B cell (primary cell): ENCODE measurements at places on chromosomes 12 and 14. TPM values are rescaled to one million over a fixed set of nuclear protein-coding genes. Genes with fewer than 3 reads are reported as not detected.

The OR9K2 gene
- not detected in 2 replicates for total RNA-seq

The RHNO1 gene
- total RNA-seq, result 13.5 and 15.0 TPM in 2 replicates

The POTEG gene
- total RNA-seq, result not detected in 2 replicates

The NUBPL gene
- total RNA-seq, result 14.2 and 15.5 TPM in 2 replicates

DNA sequence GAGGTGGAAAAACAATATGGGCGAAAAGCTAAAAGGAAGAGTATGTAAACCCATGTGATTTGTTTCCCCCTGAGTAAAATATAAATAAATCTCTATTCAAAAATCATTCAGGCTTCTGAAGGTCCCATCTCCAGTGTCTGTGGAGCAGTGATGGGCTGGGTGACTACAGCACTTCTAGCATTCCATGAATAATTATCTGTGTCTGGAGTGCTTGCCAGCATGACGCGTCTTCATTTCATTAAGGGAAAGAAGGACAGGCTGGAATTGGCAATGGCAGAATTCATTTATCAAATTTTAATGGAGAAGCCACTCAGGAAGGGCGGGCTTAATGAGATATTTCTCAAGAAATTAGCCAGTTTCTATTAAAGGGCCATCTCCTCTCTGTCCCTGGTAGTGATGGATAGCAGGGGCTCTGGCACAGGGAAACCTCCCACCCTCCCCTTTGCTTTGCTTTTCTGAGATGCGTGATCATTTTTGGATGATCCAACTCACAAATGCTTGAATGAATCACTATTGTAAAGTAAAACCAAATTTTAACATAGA lies 916.3 kb upstream of the SEL1L start:
- no peak overlapping the region for H3K4me3 ChIP-seq
- no peak overlapping the region for H3K27ac ChIP-seq
- H3K36me3 ChIP-seq, result no peaks in the 10 kb centered on the region
- H3K4me1 ChIP-seq, result no peaks in the 10 kb centered on the region

DNA sequence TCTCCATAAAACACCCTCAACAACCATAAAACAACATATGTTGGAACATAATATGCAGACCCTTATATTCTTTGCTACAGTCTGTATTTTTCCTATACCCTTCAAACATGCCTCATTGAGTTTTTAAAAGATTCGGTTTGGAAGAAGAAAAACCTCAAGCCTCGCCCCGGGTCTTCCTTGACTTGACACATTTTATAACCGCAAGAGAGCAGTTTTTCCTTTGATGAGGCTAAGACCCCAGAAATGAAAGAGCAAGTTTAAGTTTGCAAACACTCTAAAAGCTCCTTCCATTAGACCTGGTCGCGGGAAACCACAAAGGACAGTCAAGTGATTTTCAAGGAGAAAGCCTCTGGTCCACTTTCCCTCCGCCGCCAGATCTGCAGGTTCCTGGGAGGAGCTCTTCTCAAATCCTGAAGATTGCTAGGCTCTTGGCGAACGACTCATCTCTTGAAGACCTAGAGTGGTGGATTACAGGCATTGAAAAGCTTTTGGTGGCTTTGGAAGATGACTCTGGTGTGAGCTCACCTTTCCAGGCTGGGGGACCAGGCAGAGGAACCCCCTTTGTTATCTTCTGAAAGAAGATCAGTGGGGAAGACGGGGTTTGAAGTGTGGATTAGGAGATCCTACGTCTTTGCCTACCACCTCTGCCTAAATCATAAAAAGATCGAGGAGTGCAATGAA lies at the start of gene ASCL4:
ASCL4 (plus strand) TSS at position 356 of the 681 bp plus-strand sequence. CDS start 515 bp downstream, outside the sequence.
- no peak within 1 kb of the TSS for H3K4me3 ChIP-seq
- H3K27me3 ChIP-seq, result peaks cover 35% of the 10 kb centered on the region
- DNase-seq, result no peak
- H3K36me3 ChIP-seq, result no peaks in the 10 kb centered on the region

- H3K27me3 ChIP-seq, result no peaks in the 10 kb centered on the region
- DNase-seq, result no peak
- no peak overlapping the region for H3K27ac ChIP-seq
- H3K4me3 ChIP-seq, result no peak overlapping the region
- no peaks in the 10 kb centered on the region for H3K36me3 ChIP-seq
Measured at GRCh38 chr12:72511906-72512305, 239.7 kb downstream of the TRHDE start.

- H3K27me3 ChIP-seq, result no peaks in the 10 kb centered on the region
- peaks cover 8% of the 10 kb centered on the region for H3K36me3 ChIP-seq
- H3K4me1 ChIP-seq, result no peaks in the 10 kb centered on the region
- H3K27ac ChIP-seq, result no peak overlapping the region
- H3K4me3 ChIP-seq, result no peak overlapping the region
- DNase-seq, result no peak
Measured at GRCh38 chr12:50615145-50615906, 110.5 kb downstream of the DIP2B start.
